NCI-H226 (cell line): ENCODE measurements at places on chromosomes 3 and 15.

GRCh38 chr15:62578960-62579359, 413.9 kb upstream of the C2CD4B start:
- no peak for DNase-seq

GRCh38 chr15:70246623-70247220, 149.0 kb upstream of the TLE3 start:
- DNase-seq: no peak

DNA sequence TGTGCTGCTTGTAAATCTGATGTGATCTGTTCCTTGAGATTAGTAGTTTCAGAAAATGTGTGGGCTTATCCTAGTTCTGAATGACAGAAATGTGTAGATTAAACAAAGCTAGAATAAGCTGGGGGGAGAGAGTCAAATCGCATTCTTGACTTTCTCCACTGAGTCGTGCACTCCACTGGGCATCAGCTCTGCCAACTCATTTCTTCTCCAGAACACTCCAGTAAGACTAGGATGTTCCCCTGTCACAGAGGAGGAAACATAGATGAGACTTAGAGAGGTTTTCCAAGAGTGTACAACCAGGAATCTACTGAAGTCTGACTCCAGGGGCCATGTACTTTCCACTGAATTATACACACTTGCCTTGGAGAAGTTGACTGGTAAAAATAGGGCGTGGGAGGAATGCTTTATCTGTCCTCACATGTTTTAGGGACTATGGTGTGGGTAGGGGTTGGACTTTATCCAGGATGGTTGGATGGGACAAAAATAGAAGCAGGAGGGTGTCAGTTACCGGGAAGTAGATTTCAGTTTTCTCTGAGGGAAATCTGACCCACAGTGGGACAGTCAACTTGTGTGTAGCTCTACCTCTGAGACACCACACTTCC, 298.2 kb downstream of the UBE2E2 start:
- no peak for DNase-seq

- no peak for DNase-seq
Measured at GRCh38 chr3:171965067-171965712, 74.2 kb upstream of the FNDC3B start.

DNA sequence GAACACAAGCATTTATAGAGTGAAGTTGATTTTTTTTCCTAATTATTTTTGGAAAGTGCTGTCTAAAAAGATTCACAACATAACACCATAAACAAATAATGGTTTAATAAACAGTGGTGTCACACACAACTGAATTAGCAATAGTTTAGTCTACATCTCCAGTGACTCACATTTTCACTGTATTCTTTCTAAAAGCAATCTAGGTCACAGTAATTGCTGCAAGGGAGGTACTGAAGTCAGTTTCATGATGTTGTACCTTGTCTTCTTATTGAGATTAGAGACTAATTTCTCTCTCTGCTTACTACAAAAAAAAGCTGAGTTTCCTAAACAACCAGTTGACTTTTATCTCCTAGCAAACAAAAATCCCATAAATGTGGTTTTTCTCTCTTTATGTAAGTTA, 29.6 kb downstream of the PLSCR4 start:
- no peak for DNase-seq

DNA sequence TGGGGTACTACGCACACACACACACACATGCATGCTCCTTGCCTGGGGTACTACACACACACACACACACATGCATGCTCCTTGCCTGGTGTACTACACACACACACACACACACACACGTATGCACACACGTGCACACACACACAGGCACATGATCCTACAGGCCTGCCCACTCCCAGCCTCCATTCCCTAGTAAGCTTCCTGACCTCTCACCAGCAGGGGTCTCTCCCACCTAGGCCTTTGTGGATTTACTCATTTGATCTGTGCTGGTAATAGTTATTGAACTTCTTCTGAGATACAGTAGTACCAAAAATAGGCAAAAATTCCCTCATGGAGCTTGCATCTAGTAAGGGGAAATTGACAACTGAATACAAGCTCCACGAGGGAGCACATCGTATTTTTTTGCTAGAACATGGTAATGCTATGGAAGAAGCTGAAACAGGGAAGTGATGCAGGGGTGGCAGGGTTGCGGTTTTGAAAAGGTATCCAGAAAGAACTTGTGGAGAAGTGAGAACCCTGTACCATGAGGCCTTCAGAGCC, 19.1 kb downstream of the TTC21A start:
- DNase-seq: no peak

- DNase-seq: no peak
Measured at GRCh38 chr3:32381922-32382321, 9.7 kb upstream of the CMTM7 start.

GRCh38 chr15:48354694-48355303, 23.6 kb downstream of the DUT start:
- DNase-seq: no peak

DNA sequence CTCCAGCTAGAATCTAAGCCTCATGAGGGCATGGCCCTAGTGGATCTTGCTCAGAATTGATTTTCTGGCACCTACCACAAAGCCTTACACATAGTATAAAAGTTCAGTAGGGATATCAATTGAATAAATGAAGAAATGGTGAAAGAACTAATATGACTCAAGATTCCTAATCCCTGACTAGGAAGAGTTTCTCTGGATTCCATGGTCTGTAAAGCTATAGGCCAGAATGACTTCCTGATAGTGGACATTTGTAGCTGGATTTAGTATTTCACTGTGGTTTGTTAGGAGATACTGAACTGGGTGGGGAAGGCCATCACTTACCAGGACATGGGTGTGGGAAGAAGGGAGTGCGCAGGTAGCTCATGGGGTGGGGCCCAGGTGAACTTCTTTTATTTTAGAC, 168.9 kb downstream of the RAP2B start:
- DNase-seq: peak; percentile 44

GRCh38 chr15:83310521-83311456, 26.3 kb upstream of the BNC1 start:
- peak; percentile 46 for DNase-seq

DNA sequence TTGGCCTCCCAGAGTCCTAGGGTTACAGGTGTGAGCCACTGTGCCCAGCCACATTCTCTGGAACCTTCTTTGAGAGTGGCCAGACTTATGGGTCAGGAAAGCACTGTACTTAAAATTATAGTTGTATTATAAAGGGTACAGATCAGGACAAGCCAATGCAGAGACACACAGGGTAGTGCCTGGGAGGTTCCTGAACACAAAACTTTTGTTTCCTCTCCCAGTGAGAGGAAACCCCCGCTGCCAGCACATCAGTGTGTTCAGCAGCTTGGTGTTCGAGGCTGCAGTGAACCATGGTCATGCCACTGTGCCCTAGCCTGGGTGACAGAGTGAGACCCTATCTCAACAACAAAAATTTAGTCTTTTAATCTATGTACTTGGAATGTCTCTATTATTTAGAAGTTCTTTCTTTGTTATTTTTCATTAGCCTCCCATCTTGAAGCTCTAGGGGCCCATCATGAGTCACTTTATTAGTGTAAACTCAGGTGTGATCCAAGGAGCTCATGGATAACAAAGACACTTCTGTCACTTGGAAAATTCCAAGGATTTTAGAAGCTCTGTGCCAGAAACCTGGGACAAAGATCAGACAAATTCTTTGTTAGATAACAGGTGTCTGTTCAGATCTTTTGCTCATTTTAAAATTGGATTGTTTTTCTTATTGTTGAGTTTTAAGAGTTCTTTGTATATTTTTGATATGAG, 7.8 kb downstream of the BLOC1S6 start:
- no peak for DNase-seq

- DNase-seq: no peak
Measured at GRCh38 chr3:2535206-2535605, 436.5 kb downstream of the CNTN4 start.

DNA sequence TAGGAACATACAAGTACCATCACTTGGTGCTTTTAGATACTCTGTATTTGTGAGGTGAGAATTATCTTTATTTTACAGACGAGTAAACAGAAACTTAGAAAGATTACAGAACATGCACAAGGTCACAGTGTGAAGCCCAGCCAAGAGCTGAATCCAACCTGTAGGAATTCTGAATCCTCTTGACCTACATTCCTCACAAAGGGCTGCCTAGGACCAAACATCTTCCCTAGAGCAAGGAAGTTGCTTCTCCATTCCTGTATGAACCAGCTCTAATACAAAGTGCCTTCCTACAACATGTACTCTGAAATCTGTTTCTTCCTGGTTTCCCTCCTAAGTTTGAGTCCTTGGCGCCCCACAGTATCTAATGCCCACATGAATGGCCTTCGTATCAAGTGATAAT, 2.9 kb downstream of the HDGFL3 start:
- DNase-seq: no peak

DNA sequence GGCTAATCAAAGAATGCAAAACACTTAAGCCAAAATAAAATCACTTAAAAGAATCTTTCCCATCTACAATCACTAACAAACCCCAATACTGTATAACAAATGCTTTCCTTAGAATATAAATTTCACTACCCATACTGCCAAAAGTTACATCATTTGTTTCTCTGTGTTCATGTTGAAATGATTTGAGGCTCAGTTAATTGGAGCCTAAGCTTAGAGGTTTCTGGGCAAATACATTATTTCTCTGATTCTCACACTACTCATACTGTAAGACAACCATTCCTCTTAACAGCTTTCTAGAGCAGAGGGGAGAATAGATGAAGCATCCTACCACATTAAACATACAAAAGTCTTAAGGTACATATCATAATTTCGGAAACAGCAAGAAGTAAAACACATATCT, 2.1 kb downstream of the RIOX2 start:
- no peak for DNase-seq

GRCh38 chr3:88824666-88825564, 282.5 kb upstream of the EPHA3 start:
- no peak for DNase-seq

GRCh38 chr3:43883729-43884396, 193.1 kb downstream of the ABHD5 start:
- DNase-seq: no peak

DNA sequence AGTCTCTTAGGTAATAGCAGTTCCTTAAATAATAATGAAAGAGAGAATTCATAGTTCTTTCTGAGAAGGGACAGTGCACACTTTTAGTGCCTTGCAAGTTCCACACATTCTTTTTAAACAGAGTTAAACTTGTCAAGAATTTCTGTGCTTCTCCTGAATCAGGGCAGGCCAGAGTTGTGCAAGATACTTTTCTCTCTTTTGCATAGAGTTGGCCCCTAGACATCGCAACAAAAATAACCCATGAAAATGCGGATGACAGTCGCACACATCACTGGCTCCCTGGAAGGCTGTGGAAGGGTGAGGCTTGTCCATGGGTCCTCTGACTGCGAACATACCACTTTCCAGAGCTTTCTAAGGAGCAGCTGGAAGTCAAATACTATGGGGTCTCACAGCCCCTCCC, 40.1 kb downstream of the FBLN2 start:
- DNase-seq: no peak

GRCh38 chr15:94026458-94027304, 204.7 kb upstream of the MCTP2 start:
- DNase-seq: no peak

- no peak for DNase-seq
Measured at GRCh38 chr3:71758091-71758490, 4.4 kb downstream of the GPR27 start.

GRCh38 chr3:15107075-15107947, 8.4 kb upstream of the RBSN start:
- no peak for DNase-seq

- no peak for DNase-seq
Measured at GRCh38 chr3:138336454-138336999, 6.9 kb upstream of the NME9 start.

DNA sequence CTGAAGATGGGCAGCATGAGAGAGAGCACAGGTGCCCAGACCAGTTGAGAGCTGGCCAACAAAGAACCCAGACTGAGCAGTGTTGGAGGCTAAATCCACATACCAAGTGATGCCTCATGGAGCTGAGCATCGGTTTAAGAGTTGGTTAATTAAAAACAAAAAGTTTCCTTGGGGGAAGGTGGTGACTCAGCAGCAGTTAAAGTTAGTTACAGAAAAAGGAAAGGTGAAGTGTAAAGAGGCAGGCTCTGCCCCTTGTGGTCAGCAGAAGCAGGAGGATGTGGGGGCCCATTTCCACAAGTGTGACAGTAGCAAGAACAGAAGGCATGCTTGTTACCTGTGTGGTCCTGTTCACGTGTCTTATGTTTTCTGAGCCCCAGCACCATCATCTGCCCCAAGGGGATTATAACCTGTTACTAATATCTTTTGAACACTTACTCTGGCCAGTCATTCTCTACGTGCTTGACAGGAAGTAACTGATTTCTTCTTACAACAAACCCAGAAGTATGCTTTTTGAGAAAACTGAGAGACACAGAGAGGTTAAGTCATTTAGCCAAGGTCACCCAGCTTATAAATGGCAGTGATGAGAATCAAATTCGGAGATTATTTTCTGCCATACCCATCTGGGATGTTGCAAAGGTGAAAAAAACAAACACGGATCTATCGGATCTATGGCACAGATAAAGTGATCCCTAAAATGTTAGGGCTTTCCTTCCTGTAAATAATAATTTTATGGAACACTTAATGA, 91.0 kb downstream of the EPHB1 start:
- no peak for DNase-seq

DNA sequence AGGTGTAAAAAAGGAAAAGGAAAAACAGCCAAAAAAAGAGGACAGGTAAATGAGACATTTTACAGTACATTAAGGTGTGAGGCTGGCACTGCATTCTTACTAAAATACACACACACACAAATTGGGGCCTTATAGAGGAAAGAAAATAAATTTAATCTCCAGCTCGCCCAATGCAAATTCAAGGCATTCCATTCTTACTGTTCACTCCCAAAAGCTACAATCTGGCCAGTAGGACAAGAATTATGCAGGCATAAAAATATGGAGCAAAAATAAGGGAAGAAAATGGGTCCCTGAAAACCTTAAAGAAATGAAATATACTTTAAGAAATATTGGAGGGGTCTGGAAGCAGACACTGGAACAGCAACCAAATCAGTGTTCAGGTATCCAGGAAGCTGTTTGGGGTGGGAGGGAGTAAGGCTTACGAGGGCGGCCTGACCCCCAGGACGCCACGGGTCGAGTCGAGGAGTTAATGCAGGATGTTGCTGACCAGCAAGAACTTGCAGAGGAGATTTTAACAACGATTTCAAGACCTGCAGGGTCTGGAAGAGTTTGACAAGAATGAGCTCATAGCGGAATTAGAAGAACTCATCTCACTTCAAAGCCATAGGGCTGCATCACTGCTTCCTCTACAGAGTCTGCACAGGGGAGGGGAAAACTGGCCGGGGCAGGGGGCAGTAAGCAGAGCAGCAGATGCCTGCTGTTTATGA, 245.5 kb downstream of the TBL1XR1 start:
- peak; percentile 37 for DNase-seq

DNA sequence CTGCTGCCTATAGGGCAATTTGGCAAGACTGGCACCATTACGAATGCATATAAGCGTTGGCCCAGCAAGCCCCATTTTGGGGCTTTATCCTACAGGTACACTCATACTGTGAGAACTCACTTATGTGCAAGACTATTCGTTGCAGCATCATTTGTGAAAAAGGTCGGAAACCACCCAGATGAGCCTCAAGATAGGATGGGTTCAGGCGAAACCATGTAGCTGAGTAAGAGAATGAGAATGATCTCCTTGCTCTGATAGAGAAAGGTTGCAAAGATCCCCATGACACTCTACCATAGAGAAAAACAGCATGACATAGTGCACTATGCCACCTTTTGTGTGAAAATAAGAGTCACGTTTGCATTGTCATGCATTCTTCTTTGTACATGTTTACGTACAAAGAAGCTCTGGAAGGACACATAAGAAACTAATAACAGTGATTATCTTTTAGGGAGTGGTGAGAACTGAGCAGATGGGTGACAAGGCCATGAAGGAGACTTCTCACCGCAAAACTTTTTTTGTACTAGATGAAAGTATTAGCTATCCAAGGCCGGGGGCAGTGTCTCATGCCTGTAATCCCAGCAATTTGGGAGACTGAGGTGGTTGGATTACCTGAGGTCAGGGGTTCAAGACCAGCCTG, 50.0 kb downstream of the RHCG start:
- no peak for DNase-seq

- DNase-seq: no peak
Measured at GRCh38 chr3:120524171-120524923, 71.8 kb upstream of the NDUFB4 start.
